ENCODE measurements at places on chromosomes 11 and 22.

DNA sequence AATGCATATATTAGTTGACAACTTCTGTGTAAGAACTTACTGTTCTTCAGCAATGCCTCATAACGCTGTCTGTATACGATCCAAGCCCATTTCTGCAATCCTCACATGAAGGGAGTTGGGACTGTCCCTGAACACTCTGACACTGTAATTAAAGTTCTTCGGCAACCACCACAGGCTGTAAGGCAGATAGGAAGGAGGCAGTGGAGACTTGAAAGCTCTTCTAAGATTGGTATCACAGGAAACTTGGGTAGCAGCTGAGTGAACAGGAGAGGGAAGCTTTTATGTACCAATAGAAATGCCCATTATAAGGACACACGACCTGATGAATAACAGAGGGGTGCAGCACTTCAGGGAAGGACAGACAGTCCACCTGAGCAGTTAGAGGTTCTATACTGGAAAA lies 12.0 kb upstream of the GAB2 start:
- peak; percentile 69 for DNase-seq

GRCh38 chr11:128196235-128196634 lies 391.1 kb downstream of the ETS1 start:
- no peak for DNase-seq

DNA sequence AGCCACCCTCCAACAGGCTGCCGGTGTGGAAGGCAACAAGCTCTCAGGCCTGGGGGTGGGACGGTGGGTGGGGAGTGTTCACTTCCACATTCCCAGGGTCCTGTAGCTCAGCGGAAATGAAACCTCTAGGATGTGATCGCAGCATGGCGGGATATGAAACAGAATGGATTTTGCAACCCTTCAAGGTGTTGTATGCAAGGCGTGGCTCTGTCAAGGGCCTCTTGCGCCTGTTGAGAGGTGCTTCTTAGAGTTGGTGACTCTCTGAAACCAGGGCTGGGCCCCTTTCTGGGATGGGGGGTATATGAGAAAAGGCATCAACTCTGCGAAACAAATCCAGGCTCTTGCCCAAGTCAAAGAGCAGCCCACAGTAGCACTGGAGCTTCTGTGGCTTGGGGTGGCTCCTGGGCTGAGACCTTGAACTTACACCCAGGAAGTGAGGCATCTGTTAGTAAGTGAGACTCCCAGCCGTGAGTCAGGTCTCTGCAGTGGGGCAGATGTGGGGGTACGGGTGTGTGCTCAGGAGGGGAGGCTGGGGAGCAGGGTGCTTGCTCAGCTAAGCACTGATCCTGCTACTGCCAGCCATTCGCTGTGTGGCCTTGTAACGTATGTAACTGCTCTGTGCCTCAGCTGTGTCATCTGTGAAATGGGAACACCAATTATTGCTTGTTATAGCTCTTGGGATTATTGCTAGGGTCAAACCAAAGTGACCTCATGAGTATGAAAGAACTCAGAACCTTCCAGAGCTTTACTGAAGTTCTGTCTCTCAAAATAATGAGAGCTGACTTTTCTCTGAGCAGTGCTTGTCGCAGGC lies 28.3 kb downstream of the NECTIN1 start:
- DNase-seq = no peak

- peak; percentile 74 for DNase-seq
Measured at GRCh38 chr22:22593964-22594656, 35.0 kb upstream of the PRAME start.

GRCh38 chr11:14645015-14645912 lies 1.7 kb downstream of the PDE3B start:
- DNase-seq = no peak

DNA sequence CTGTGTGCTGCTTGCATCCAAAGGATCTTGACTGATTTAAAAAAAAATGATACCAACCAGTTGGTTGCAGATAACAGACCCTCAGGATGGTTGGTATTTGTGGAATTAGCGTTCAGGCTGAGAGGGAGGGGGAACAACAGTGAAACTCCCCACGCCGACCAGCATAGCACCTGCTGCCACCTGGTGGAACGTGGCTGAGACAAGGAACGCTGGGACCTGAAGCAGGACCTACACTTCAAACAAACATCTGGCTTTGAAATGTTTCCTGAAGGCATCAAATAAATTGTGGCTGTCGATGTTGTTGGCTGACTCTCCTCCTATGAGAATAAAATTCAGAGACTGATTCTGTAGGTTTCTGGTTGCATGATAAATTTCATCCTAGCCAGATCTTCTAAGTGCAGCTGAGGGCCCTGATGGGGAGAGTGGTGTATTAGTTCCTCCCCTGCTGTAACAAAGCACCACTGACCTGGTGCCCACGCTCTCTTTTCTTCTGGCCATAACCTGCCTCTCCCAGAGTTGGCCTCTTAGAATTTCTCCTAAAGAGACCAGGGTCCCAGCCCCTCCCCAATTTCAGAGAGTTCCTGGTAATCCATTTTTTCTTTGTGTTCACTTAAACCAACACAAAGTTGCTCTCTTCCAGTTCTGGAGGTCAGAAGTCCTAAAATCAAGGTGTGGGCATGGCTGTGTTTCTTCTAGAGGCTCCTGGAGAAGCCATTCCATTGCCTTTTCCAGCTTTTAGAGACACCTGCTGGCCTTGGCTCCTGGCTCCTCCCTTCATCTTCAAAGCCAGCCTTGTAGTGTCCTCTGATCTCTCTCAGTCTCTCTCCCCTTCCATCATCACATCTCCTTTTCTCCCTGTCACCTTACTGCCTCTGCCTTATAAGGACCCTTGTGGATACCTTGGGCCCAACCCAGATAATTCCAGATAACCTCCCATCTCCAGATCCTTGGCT lies 17.3 kb downstream of the APOL2 start:
- peak; percentile 84 for DNase-seq

DNA sequence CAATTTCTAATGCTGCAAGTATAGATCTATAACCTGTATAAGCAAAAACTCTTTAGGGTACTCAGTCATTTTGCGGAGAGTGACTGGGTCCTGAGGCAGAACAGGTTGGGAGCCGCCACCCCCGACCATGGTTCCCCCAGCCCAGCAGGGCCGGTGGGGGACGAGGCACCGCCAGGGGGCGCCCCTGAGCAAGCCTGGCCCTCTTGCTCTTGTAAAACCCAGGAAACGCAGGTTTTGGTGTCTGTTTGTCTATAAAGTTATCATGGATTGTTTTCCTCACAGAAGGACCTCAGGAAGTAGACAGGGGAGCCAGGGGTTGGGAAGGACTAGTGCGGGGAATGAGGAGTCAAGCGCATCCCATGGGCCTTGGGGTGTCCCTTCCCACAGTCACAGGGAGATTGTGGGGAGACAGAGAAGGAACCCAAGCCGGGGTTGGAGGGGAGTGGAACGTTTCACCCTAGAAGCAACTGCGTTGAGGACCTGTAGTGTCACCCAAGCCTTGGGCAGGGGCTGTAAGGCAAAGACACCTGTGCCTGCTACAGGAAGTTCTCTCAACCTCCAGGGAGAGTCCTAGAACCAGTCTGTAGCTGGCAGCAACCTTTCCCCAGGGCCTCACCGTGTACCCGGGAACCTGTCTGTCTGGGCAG lies 26.4 kb downstream of the KCTD17 start:
- DNase-seq = peak; percentile 77

DNA sequence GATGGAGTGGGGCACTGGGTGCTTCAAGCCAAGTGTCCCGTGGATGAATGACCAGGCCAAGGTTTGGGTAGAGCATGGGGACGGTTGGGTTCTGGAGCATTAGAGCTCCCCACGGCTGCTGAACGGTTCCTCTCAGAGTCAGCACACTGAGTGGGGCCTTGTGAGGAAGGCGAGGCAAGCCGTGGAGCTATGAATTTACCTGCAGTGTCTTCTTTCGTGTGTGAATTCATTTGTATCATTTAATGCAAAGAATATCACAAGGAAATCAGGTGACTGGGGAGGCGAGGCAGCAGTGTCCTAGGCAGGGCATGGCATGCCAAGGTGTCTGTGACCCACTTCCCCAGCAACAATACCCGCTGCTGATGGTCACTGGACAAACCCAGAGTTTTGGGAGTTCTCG lies 343.5 kb upstream of the B3GAT1 start:
- peak; percentile 17 for DNase-seq

DNA sequence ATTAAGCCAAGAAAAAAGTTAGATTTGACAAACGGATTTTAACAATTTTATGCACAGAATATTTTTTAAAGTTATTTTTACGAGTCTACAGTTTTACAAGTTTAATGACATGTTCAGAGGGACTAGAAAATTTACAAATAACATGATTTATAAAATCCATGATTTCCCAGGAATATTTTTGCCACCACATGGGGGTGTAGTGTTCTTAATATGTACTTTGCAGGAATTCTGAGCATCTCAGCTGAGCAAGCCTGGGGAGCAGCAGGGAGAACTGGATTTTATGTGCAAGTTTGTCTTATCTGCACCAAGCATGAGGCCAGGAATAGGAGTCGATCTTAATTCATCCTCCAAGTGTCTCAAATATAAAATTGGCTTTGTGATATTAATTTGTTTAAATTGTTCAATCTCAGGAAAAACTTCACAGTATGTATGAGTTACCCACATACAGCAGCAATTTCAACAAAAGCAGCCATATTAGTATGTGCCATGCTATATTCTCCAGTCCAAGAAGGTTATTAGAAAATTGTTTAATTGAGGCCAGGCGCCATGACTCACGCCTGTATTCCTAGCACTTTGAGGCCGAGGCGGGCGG lies 826.3 kb downstream of the DLG2 start:
- DNase-seq = no peak

- DNase-seq = no peak
Measured at GRCh38 chr11:9834291-9834690, 170.4 kb downstream of the SWAP70 start.

DNA sequence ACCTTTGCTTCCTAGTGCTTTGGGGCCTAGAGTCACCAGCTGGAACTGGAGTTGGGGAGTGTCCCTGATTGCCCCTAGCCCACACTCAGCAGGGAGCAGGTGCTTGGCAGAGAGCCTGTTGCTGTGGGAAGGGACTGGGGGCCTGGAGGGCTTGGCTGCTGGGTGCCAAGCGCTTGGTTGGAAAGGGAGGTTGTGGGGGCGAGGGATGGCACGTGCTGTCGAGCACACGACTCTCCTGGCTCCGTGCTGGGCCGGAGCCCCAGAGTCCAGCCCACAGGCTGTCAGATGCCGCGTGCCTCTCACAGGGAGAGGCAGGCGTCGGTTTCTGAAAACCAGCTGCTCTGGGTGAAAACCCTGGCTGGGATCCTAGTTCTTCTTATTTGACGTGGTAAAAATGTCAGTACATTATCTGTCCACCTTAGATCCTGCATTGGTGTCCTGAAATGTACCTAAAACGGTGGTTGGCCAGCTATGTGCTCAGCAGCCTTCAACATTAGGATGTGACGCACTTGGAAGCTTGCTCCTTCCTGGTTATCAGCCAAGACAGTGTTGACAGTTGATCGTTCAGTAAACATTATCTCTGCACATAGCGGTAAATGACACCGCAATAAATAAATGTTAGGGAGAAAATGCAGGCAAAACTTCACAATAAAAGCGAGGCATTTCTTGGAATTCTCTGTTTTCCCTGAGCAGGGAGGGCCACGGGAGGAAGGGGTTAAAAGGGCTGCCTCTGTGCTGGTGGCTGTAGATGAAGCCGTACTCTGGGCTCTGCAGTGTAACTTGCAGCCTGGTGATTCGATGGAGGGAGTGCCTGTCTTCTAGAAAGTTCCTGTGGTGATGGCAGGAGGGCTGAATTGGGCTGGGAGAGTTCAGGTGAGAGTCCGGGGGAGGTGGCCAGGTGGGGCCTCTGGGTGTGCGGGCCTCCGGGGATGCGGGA lies 29.2 kb downstream of the GRAMD4 start:
- DNase-seq = no peak

DNA sequence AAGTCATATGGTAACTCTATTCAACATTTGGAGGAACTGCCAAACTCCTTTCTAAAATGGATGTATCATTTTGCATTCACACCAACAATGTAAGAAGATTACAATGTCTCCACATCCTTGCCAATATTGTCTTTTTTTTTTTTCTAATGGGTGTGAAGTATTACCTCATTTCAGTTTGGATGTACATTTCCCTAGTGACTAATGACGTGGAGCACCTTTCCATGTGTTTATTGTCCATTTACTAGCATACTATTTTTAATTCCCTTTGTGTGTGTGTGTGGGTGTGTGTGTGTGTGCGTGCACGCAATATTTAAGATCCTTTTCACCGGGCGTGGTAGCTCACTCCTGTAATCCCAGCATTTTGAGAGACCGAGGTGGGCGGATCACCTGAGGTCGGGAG lies 62.7 kb downstream of the APOL3 start:
- no peak for DNase-seq

GRCh38 chr11:73399159-73399590 lies 23.0 kb downstream of the RELT start:
- no peak for DNase-seq

DNA sequence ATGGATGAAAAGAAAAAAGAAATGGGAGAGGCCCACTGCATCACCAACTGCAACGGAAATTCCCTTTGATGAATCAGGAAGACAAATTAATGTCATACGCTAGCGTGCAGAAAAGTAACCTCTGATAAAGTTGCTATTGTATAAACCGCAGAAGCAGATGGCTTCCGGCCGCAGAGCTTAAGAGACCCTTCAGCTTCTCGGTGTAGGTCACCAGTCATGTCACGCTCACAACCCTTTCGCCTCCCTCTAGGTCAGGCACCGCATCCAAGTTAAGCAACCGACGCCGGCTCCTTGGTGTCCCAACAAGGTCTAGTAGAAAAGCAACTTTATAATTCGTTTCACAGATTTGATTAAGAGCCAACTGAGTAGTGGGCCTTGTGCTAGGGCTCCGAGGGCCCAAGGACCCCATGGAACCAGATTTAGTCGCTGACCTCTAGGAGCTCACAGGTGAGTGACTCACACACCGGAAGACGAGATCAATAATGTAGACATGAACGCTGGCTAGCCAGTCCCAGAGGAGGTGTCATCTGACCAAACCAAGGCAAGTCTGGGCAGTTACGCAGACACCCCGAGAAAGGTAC lies 1.2 kb upstream of the ZFP91 start:
- no peak for DNase-seq

GRCh38 chr11:24324211-24324610 lies 172.6 kb upstream of the LUZP2 start:
- DNase-seq = no peak

DNA sequence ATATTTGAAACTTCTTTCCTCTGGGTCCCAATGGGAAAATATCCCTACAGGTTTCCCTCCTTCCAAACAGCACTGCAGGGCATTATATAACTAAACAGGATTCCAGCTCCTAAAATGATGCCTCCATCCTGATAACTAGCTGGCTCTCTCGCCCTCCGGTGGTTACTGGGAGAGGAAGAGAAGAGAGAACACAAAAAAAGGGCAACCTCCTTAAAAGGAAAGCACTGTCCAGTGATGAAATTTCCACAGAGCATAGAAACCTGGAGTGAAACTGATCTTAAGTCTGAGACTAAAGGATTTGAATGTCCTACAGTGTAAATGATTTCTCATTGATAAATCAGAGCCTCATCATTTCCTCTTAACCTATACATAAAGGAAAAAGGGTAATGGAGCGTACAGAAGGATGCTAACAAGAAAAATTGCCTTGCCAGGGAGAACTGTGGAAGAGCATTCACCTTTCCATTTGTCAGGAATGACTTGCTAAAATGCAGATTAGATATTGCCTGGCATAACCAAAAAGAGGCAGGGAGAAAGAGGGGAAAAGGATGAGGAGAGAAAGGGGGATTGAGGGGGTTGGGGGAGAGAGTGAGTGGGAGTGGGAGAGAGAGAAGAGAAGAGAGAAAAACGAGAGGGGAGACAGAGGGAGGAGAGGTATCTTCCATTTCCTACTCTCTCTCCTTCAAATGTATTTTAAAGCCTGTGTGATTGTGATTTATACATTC lies 121.3 kb downstream of the APOL5 start:
- DNase-seq = peak; percentile 69

- no peak for DNase-seq
Measured at GRCh38 chr11:94068764-94069163, 47.6 kb downstream of the HEPHL1 start.

Data from islet precursor cell (in vitro differentiated cells).